Effector CD8-positive, alpha-beta T cell (primary cell): ENCODE measurements at places on chromosomes 4 and X.

DNA sequence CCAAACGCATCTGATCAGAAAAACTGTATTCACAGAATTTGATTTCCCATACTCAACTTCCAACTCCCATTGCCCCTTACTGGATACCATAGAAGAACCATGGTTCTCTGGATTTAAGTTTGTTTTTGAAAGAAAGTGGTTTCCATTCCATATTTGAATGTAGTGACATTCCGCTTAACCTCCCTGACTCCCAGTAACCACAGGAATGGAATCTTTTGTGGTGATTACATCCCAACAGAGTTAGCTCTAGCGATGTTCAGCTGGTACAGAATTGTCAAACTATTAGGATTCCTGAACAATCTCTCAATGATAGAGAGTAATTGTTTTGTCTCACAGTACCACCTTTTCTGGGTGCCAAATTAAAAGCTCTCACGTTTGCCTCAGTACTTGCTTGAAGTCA is 1.7 kb downstream of the NUDT10 start:
- no peak for DNase-seq

DNA sequence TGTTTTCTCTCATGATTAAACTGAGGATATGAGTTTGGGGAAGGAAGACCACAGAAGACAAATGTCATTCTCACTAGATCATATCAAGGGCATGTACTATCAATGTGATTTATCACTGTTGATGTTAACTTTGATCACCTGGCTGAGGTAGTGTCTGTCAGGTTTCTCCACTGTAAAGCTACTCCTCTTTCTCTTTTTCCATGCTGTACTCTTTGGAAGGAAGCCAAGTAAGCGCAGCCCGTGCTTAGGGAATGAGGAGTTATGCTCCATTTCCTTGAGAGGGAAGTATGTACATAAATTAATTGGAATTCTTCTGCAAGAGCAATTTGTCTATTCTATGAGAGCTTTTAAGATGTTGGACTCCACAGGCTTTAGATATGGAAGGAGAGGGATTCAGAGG is 4.0 kb upstream of the KANTR start:
- DNase-seq = no peak

- no peak for DNase-seq
Measured at GRCh38 chrX:119682019-119682989, 10.7 kb downstream of the SEPTIN6 start.

DNA sequence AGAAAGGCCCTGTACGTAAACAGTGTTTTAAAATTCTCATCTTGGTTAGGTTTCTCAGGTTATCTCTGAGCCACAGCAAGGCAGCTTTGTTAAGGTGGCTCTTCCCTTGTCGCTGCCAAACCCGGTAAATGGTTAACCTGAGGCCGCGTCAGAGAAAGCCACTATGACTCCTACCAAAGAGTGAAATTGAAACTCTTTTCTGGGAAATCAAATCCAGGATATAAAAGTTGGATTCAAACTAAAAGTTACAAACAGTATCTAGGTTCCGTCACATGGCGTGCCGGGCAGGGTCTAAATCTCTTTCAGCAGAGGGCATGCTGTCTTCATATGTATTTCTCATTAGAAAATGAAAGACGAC is 433 bp downstream of the MMAA start:
- peak; percentile 39 for DNase-seq

GRCh38 chrX:47578692-47579091 is 3.5 kb upstream of the TIMP1 start:
- DNase-seq = no peak

- no peak for DNase-seq
Measured at GRCh38 chr4:60934566-60935295, 265.4 kb upstream of the ADGRL3 start.

GRCh38 chr4:25161593-25161950 is 1.3 kb upstream of the SEPSECS start:
- no peak for DNase-seq

DNA sequence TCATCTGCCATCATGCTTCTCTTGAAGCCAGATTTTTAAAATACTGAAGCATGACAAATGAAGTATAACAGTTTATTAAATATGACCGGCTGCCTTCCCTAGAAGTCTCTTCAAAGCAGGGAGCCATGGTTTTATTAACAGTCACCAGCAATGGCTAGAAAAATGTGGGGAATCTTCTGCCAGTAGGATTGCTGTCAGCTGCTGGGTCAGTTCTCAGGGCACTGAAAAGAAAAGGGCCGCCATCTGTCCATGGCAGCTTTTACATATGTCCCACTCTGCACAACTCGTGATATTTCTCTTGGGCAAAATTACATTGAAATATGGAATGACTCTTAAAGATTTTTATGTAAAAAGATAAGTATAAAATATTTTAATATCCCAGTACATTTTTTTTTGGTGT is 2.8 kb downstream of the CCNG2 start:
- no peak for DNase-seq
